ENCODE measurements at places on chromosomes 1 and 21. TPM values are rescaled to one million over a fixed set of nuclear protein-coding genes. Genes with fewer than 3 reads are reported as not detected.

Gene RHOU
- 18.9 TPM for total RNA-seq

Gene GTF2B
- total RNA-seq: 34.8 TPM

Gene GPATCH2
- total RNA-seq: 10.1 TPM

Gene MROH7
- 0.13 TPM for total RNA-seq

Gene FCRL2
- not detected for total RNA-seq

Gene TSPAN1
- total RNA-seq: 0.13 TPM

Gene GFI1
- not detected for total RNA-seq

Gene GLIS1
- total RNA-seq: under 0.01 TPM

Gene CDC7
- total RNA-seq: 2.4 TPM

Gene PLA2G2C
- not detected for total RNA-seq

Gene PGLYRP3
- not detected for total RNA-seq

Gene FLG2
- not detected for total RNA-seq

Gene CELA2A
- not detected for total RNA-seq

Gene FBXO2
- 1.5 TPM for total RNA-seq

Gene NCAM2
- 0.38 TPM for total RNA-seq

Gene SPRR2B
- total RNA-seq: not detected

Gene PRR9
- not detected for total RNA-seq

Gene SH2D1B
- total RNA-seq: 0.13 TPM

Gene FBXO42
- 10.1 TPM for total RNA-seq

Gene GPR25
- not detected for total RNA-seq

Gene LMX1A
- not detected for total RNA-seq

Gene CD1C
- total RNA-seq: not detected

Gene SFN
- total RNA-seq: 0.13 TPM

Gene C2CD4D
- 0.25 TPM for total RNA-seq

Gene MYBPH
- not detected for total RNA-seq

Gene FCGR2B
- total RNA-seq: not detected

Gene HSPB7
- not detected for total RNA-seq

Gene FCRL5
- not detected for total RNA-seq

Gene PRRX1
- total RNA-seq: 0.25 TPM

Gene CRP
- total RNA-seq: not detected

Gene SYCP1
- not detected for total RNA-seq

Gene PWP2
- total RNA-seq: 13.1 TPM

Gene DNAI4
- 1.9 TPM for total RNA-seq

Gene CRYBG2
- 0.25 TPM for total RNA-seq

Gene GREM2
- not detected for total RNA-seq

Gene AIRE
- not detected for total RNA-seq

Gene HES3
- not detected for total RNA-seq

Gene STUM
- 0.25 TPM for total RNA-seq

Gene NSL1
- 25.3 TPM for total RNA-seq

Gene ST3GAL3
- 6.2 TPM for total RNA-seq

Gene AMY1C
- not detected for total RNA-seq

Gene ITGB2
- 0.13 TPM for total RNA-seq

Gene AMIGO1
- 1.0 TPM for total RNA-seq

Gene HEYL
- 0.13 TPM for total RNA-seq

Gene TLR5
- 0.51 TPM for total RNA-seq

Gene NIT1
- total RNA-seq: 8.6 TPM

Gene CRYAA
- total RNA-seq: not detected

Gene PLXNA2
- total RNA-seq: 40.8 TPM

Gene DNAJC6
- 3.6 TPM for total RNA-seq

Gene IVL
- not detected for total RNA-seq

Gene AVPR1B
- not detected for total RNA-seq

Gene VANGL2
- total RNA-seq: not detected

Gene SMIM34
- total RNA-seq: not detected

Gene EDN2
- not detected for total RNA-seq

Gene CLSTN1
- total RNA-seq: 43.8 TPM

Gene AXDND1
- total RNA-seq: not detected

Gene SH2D5
- total RNA-seq: 0.26 TPM

Data from dermis microvascular lymphatic vessel endothelial cell (primary cell).